Activated naive CD4-positive, alpha-beta T cell treated with anti-CD3 and anti-CD28 coated beads, Interleukin-2, amount 50 U/mL, for 16 hours (primary cell): ENCODE measurements at places on chromosomes 2 and 18.

GRCh38 chr2:25824718-25825117, 53.6 kb downstream of the ASXL2 start:
- no peak for DNase-seq

- DNase-seq = no peak
These were observed 30.2 kb downstream of the XDH start for GRCh38 chr2:31384351-31384750.

GRCh38 chr2:25570161-25570845, 103.1 kb downstream of the DTNB start:
- no peak for DNase-seq

DNA sequence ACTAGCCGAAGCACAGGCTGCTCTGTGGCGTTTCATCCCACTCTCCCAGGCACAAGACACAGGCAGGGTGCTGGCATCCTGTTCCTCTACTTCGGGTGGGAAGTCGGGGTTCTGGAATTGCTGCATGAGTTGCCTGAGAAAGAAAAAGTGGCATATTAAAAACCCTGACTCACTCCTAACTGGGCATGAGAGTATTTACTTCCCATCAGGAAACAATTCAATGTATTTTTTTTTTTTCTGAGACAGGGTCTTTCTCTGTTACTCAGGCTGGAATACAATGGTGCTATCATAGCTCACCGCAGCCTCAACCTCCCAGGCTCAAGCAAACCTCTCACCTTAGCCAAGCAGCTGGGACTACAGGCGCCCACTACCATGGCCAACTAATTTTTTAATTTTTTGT, 7.4 kb downstream of the ODC1 start:
- DNase-seq = no peak

DNA sequence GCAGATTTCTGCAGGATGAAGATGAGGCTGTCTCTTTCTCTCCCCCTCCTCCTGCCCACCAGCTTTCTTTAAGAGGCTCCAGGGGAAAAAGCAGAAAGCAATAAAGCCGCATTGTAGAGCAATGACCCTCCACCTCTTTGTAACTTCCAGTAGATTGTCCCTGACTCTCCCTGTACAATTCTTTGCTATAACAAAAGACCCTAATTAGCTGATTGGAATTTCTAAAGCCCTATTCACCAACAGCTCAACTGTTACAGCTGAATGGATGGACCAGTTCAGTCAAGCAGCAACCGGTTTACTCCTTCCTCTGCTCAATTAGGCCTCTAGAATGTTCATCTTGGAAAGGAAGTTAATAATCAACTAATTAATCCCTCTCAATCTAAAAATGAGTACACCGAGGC, 301.0 kb downstream of the STK39 start:
- no peak for DNase-seq

GRCh38 chr2:5748946-5749345, 56.8 kb downstream of the SOX11 start:
- no peak for DNase-seq

- DNase-seq = no peak
These were observed 100.8 kb downstream of the NEDD4L start for GRCh38 chr18:58144671-58145285.

DNA sequence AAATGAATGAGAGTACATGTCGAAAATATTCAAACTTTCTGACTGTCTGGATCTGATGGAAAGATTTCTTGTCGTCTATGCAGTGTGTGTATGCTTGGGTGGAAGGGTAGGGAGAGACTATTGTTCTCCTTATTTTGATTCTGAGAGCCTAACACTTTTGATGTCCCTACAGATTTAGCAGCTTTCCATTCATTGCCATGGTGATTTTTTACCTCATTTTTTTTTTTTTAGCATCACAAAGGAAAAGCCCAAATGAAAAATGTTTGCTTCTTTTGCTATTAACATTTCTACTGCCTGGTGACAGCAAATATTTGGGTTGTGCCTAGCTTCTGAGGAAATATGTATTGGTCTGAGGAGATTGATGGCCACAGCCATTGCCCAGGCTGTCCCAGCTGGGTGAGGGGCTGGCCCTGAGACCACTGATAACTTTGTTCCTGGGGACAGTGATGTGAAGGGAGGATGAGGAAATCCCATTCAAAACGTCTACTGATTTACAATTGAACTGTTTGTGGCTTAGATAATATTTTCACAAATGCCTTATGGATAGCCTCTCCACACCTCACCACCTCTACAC, 558.6 kb downstream of the DCC start:
- no peak for DNase-seq

DNA sequence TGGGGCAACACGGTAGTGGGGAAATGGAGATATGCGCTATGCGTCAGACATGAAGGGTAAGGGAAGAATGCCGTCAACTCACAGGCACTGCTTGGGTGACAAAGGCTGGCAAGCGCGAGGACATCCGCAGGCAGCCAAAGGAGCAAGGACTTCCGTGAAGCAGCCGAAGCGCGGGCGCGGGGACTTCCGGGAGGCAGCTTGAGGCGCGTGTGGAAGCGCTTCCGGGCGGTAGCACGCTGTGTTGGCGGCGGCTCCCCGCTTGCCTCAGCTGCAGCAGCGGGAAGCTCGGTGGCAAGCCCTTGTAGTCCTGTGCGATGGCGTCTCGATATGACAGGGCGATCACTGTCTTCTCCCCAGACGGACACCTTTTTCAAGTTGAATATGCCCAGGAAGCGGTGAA, at the start of gene PSMA8:
Gene PSMA8 (plus strand): TSS at position 218 of the 400 bp plus-strand sequence. CDS start 97 bp downstream, at position 315.
- peak; percentile 57 for DNase-seq

DNA sequence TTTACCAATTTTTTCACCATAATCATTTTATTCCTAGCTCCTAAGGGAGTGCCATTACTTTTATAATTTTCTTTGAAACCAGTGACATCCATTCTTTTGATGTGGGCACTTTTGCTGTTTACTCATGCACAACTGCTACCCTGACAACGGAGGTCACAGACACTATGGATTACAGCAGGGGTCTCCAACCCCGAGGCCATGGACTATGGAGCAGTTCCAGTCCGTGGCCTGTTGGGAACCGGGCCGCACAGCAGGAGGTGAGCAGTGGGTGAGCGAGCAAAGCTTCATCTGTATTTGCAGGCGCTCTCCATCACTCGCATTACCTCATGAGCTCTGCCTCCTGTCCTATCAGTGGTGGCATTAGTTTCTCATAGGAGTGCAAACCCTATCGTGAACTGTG, 34.6 kb downstream of the PRPF40A start:
- no peak for DNase-seq

GRCh38 chr2:219010162-219010756, 17.0 kb upstream of the CRYBA2 start:
- DNase-seq = no peak

DNA sequence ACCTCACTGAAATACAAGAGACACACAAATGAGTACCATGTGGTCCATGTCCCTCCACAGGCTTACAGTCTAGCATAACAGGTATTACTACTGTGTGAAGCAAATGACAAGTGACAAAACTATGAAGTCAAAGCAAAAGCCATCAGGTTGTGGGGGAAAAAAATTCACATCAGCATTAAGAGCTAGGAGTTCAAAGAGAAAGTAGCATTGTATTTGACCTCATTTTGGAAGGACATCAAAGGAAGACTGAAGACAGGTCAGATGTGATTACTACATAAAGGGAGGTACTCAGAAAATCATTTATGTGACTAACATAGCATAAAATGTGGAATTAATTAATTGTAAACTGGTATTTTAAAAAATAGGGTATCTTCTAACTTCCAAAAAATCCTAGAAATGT, 224.2 kb downstream of the CDH2 start:
- DNase-seq = no peak

DNA sequence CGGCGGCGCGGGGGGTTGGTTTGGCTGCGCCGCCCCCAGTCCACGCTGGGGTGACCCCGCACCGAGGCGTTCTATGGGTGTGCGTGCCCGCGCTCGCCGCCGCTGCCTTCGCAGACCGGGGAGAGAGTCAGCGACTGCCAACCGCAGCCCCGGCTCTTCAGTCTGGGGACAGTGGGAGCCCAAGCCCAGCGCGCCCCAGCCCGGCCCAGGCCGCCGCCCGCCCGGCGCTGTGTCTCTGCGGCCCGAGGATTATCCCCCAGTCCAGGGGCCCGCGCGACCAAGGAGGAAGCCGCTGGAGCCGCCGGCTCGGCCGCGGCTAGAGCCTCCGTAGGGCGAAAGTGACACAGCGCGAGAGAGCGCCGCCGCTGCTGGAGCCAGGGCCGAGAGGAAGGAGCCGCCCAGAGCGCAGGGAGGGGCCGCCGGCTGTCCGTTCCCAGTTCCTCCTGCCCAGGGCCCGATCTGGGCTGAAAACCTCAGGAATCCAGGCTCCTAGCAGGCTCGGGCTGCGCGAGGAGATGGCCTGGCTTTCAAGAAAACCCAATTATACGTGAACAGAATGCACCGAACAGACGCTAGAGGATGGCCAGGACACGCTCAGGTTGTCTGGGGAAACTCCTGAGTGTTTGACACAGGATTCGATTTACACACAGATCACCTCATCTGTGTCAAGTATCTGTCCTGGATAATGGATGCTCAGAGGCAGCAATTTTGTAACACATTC, 2.4 kb downstream of the CTIF start:
- peak; percentile 27 for DNase-seq

GRCh38 chr2:163417596-163418337, 318.0 kb downstream of the FIGN start:
- no peak for DNase-seq

- DNase-seq = no peak
These were observed 540 bp upstream of the RAB10 start for GRCh38 chr2:26033270-26033817.

- no peak for DNase-seq
These were observed 171.3 kb upstream of the PGAP1 start for GRCh38 chr2:197097578-197098366.

GRCh38 chr2:57022496-57022895, 838.7 kb downstream of the CCDC85A start:
- no peak for DNase-seq

DNA sequence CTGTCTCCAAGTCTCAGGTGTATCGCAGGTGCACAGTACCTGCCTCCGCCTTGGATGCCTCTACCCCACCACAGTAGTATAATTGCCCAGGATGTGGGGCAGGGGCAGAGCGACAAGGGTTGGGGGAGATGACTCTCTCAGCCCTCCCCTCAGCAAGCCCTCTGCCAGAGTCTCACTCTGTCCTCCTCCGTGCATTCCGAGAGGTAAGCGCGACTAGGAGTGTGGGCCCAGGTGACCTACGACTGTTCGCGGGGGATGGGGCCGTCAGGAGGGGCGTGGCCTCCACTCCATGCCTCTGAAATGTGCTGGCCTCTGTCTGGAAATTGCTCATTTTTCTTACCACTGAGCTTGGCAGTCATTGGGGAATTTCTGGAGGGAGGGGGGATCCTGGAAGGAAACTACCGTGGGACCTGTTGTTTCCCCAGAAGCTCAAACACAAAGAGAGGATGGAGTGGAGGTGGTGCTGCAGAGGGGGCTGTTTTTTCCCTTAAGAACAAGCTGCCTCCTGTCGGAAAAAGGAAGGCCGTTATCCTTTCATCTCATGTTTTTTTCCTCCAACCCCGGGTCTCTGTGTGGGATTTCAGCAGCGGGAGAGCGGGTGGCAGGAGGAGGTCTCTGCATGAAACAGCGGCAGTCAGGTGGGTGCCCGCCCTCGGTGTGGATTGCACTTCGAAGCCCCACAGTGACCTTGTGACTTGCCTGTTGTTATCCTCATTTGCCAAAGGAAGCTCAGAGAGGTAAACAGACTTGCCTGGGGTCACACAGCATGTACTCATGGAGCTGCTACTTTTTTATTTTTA, 13.0 kb upstream of the RALB start:
- no peak for DNase-seq

GRCh38 chr2:161036926-161037325, 123.3 kb upstream of the TANK start:
- no peak for DNase-seq

DNA sequence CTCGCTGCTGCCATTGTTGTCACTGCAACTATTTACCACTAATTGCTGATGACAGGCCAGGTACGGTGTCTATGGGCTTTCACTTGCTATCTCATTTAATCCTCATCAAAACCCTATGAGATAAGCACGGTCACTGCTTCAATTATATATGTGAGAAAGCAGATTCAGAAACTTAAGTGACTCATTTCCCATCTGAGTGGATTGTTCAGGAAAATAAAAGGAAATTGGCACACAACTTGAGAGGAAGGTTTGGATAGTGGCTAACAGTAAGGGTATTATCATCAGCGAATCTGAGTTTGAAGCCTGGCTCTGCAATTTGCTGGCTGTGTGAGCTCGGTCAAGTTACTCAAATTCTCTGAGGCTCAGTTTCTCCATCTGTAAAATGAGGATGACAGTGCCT, 196.0 kb downstream of the KCNS3 start:
- no peak for DNase-seq

DNA sequence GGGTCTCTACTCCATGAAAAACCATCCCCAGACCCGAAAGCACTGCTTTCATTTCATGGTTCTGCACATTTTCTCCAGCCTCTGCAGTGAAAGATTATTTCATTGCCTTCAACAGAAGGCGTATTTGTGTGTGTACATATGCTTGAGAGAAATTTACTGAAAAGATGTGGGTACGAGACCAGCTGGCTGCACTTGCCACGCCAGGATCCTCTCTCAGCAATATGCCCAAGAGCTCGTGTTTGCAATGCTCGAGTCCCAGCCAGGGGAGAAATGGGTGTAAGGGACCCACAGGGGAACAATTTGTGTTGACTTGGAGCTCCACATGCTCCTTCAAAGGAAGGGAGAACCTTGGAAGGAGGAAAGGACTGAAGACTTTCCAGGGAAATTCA, 37.3 kb downstream of the TMEM177 start:
- DNase-seq = no peak

- no peak for DNase-seq
These were observed 199.4 kb downstream of the SPP2 start for GRCh38 chr2:234249873-234250272.

- no peak for DNase-seq
These were observed 1392.9 kb upstream of the ACVR2A start for GRCh38 chr2:146451972-146452371.

DNA sequence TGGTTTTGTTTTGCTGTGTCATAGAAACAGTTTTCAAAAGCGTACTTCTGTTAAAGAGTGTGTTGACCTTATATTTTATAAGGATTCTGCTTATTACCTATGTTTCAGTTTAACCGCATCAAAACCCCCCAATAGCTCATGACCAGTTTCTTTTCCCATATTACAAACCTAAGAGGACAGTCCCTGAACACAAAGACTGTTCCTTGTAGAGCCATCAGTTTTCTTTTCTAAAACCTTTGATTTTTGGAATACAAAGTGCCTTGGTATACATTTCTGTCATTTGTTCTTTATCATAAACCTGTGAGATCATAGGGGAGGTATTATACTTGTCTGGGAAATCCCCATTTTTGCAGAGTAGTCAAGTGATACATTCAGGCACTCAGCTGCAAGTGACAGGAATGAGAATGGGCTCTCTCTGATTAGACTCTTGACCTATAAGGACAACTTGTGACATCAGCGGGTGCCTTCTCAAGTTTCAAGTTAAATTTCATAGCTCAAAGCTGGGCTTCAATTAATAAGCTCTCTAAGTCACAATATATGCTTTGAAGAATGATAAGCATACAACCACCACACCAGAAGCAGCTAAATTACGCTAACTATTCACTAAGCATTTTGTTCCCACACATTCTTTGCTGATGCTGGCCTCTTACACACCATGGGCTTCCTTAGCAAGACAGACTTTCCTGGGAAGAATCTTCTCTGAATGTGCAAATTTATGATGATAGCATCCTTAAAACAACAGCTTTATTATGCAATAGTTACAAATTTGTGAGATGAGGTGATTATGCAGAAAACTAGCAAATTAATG, 97.5 kb upstream of the CD302 start:
- no peak for DNase-seq

GRCh38 chr18:60197671-60198462, 174.7 kb downstream of the MC4R start:
- DNase-seq = no peak
